ENCODE measurements at places on chromosomes 13 and 19.

GRCh38 chr13:41782086-41782485 lies 178.8 kb downstream of the VWA8 start:
- DNase-seq = no peak

DNA sequence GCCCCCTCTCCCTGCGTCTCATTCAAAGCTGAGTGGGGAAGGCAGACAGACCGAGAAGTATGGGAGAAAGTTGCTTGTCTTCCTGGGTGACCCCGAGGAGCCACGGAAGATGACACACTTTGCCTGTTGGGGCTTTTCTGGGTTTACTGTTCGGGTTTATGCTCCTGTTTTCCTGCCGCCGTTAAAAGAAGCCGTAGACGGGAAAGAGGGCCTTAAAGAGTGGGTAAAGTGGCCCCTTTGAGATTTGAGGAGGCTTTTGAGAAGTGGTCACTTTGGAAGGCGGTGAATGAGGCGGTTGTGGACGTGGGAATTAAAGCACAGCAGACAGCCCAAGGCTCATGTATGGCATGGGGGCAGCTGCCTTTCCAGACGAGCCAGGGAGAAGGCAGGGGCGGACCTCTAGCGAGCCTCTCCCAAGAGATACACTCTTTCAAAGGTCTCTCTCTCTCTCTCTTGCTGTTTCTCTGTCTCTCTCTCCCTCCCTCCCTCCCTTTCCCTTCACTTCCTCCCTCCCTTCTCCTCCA lies 493 bp upstream of the LHFPL6 start:
- DNase-seq = no peak

- no peak for DNase-seq
Observed at GRCh38 chr13:49023431-49023830, 47.7 kb downstream of the FNDC3A start.

DNA sequence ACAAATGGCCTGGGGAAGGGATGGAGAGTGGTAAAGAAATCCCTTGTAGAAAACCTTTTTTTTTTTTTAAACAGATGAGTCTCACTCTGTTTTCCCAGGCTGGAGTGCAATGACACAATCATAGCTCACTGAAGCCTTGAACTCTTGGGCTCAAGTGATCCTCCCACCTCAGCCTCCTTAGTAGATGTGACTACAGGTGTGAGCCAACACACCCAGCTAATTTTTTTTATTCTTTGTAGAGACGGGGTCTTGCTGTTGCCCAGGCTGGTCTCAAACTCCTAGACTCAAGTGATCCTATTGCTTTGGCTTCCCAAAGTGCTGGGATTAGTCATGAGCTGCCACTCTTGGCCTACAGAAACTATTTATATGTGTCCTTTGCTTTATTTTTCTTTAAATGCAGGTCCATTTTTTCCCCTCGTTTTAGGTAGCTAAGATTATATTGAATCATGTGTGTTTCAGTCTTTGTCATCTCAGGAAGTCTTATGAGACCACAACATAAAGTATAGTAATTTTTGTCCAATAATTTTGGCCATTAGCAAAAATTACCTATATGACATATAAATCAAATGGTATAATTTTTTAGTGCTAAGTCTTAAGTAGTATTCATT lies 10.5 kb downstream of the LPAR6 start:
- DNase-seq = no peak

GRCh38 chr13:97904059-97904458 lies 49.4 kb upstream of the IPO5 start:
- peak; percentile 88 for DNase-seq

All from NCI-H446 (cell line).